ENCODE measurements at places on chromosomes 7 and 10.

DNA sequence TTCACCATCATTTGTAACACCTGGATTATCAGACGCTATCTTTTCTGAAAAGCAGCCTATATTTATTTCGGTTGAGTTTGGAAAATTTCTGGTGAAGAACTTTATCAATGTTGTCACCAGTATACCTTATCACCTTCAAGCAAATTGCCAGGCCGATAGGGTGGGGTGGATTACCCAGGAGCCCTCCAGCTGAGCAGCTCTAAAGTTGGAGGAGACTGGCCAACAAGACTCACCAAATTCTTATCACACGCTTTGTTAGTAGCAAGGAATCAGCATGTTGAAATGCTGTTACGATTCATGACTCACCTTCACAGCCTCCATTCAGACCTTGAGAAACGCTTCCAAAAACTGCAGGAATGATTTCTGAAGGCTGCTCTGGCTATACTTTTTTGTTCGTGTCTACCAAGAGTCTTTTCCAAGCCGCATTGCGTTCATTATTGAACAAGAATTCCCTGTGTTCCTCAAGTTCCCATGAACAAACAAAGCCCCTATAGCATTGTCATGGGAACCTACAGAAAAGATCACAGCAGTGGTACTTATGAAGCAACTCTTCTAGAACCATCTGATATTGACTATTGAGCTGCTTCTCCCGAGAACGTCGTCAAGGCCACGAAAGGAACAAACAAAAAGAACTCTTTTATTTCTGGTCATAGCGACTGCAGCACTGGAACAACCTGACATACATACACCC lies 291.4 kb downstream of the SFMBT2 start:
- DNase-seq: no peak

GRCh38 chr10:122854648-122855047 lies 9.0 kb upstream of the CUZD1 start:
- no peak for DNase-seq

- no peak for DNase-seq
Measured at GRCh38 chr10:114719311-114719710, 61.2 kb upstream of the ABLIM1 start.

- DNase-seq: no peak
Measured at GRCh38 chr7:67760971-67761370, 764.3 kb downstream of the TYW1 start.

DNA sequence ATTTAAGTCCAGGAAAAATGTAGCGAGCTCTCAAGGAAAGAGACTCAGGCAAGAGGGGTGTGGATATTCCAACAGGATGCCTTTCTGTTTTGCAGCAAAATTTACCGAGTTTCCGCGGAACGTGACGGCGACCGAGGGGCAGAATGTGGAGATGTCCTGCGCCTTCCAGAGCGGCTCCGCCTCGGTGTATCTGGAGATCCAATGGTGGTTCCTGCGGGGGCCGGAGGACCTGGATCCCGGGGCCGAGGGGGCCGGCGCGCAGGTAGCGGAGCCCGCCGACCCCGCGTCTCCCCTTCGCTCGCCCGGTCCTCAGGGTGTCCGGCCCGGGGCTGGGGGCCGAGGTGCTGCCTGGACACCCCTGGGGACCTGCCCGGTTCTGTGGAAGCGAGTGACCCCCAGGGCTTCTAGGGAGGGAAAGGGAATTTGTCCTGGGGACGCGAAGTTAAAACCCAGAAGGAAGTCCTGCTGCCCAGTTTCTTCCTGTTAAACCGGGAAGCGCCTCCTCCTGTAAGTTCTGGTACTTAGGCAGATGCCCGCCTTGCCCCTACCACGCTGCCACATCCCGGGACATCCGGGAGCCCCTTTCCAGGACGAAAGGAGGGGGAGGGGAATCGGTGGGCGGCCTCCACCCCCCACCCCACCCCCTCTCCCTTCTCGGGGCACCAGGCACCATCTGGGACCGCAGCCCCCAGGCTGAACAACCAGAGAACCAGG lies 2.5 kb downstream of the VSTM2A start:
- DNase-seq: no peak

- DNase-seq: no peak
Measured at GRCh38 chr7:39695852-39696586, 72.6 kb downstream of the RALA start.

- no peak for DNase-seq
Measured at GRCh38 chr7:22357311-22358175, 589 bp upstream of the RAPGEF5 start.

GRCh38 chr10:11328264-11329061 lies 283.0 kb downstream of the USP6NL start:
- DNase-seq: no peak

GRCh38 chr7:26599982-26600381 lies 264.4 kb downstream of the SKAP2 start:
- no peak for DNase-seq
